Neural crest cell (in vitro differentiated cells): ENCODE measurements at places on chromosomes 11 and 22. TPM values are rescaled to one million over a fixed set of nuclear protein-coding genes. Genes with fewer than 3 reads are reported as not detected.

GRCh38 chr11:79071190-79071589, 369.6 kb downstream of the TENM4 start:
- DNase-seq, result no peak

DNA sequence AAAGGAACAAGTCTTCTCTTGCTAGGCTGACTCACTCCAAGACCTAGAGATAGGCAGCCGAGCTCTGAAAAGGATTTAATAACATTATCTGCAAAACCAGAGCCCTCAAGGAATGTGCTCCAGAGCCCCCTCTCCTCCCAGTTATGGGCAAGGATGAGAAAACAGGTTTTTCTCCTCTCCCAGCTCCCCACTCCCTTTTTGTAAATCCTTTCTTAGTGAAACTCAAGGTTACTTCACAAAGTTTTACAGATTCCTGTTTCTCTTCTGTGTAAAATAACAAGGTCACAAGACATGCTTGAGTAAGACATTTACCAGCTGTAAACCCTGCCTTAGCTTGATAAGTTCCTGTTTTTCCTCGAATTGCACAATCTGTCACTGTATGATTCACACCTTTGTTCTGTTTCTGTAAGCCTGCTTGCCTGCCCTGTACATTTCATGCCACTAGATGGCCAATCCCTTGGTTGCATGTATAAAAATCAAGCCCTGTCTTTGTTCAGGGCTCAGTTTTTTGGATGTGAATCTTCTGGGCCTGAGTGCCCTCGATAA, 489.4 kb downstream of the KCNA4 start:
- no peak for DNase-seq

- DNase-seq, result no peak
These were observed 2.1 kb downstream of the UCP3 start for GRCh38 chr11:74006743-74007304.

DNA sequence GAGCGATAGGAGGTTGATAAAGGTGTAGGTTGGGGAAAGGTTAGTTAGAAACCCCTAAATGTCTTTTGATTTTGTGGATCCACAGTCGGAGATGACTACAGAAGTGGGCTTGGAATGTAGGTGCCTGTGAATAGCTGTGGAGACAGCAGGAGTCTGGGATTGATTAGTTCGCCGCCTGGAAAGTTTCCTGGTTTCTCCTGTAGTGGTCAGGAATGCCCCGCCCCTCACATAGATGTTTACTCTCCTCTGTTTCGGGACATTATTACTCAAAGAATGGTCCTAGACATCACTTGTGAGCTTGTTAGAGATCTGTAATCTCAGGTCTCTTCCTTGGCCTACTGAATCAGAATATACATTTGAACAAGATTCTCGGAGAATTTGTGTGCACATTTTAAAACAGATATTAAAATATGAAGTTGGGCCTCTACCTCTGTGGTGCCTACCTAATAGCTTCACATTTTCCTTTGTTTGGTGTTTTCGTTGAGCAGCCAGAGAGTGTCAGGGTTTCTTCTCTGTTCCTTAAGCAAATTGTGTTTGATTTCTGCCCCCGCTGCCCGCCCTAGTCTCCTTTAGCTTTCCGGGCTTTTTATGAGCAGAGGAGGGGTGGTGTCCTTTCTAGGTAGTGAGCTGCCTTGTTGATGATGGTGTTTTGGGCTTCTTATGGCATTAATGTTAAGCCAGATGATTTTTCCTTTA, 89.4 kb downstream of the PPP6R3 start:
- no peak for DNase-seq

Gene MS4A12
- total RNA-seq, result not detected in 2 replicates

DNA sequence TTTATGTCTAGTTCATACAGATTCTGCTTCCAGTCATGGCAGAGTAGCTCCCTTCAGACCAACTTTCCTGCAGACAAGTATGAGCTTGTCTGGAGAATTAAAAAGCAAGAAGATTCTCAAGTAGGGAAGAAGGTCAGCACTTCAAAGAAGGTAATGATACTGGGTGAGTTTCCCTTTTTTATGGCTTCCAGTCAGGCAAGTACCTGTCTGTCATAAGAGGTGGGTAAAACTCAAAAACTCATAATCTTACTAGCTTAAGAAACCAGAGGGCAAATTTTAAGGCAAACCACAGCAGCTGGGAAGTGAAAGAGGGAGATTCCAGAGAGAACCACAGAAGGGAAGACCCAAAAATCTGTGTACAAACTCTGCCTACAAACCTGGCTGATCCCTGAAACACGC, 54.2 kb downstream of the DENND5A start:
- DNase-seq, result no peak

Gene RHOD
- total RNA-seq, result 1.7 and 2.1 TPM in 2 replicates

Gene LGR4
- total RNA-seq, result 45.3 and 51.5 TPM in 2 replicates

DNA sequence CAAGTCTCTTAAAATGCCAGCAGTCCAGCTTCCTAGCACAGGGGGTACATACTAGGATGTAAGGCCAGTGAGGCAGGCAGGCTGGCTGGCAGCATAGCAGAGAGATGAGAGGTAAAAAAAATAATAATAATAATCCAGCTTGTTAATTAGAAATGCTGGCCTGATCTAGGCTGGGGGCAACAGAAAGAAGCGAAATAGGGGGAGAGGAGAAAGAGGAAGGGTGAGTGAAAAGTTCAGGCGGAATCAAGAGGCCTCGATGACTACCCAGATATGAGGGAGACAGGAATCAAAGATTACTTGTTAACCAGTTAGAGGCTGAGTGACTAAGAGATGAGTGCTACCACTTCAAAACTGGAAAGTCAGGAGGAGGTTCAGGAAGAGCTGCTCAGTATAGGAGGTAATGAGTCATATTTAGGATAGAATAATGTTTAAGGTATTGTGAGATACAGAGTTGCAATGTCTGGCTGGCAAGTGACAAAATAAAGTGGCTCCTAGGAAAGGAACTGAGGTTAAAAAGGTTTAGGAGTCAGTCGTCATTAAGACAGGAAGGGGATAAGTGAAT, 2.8 kb downstream of the ALKBH8 start:
- DNase-seq, result no peak

Gene STX3
- total RNA-seq, result 6.5 and 7.0 TPM in 2 replicates

- DNase-seq, result no peak
These were observed 31.9 kb downstream of the ATG13 start for GRCh38 chr11:46649180-46649738.

GRCh38 chr11:1760351-1761109, 3.2 kb downstream of the CTSD start:
- DNase-seq, result no peak
